ENCODE measurements at places on chromosomes 1 and 21. TPM values are rescaled to one million over a fixed set of nuclear protein-coding genes. Genes with fewer than 3 reads are reported as not detected.
A peak's percentile ranks its signal among the peaks of the same experiment; 100 is the strongest.

DNA sequence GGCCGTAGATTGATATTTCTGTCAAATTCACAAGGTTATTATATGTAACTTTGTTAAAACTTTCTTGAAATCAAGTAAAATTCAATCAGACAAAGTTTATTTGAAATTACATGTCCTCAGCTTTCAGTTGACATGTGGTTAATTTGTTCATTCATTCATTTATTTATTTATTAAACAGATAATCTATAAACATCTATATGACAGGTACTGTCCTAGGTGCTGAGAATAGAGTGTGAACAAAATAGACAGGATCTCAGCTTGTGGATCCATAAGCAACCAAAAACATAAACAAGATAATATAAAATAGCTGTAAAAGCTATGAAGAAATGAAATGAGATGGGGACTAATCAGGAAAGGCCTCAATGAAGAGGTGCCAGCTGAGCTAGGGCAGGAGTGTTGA is 72.0 kb downstream of the LRRC8D start:
- DNase-seq: no peak

DNA sequence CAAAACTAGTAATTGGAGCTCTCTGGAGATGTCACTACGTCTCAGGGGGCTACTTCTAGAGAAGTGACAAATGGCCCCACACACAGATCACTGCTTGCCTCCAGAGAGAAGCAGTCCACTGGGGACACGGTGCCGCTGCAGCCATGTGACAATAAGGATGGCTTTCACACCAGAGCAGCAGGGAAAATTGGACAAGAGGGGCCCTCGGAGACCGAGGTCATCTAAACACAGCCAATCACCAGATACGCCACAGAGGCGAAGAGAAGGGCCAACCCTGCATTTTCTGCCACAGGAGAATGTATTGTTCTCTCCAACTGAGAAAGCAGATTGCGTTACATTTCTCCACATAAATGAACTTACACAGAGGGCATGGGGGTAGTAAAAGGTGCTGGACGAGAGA is 51.2 kb upstream of the TIAM1 start:
- DNase-seq: no peak

GRCh38 chr1:209845408-209845725 is 17.6 kb downstream of the UTP25 start:
- DNase-seq: no peak

Gene BCL2L15
- 3.2 TPM for total RNA-seq

Gene COL6A2
- total RNA-seq: 466 TPM

GRCh38 chr1:208238710-208239472 is 5.3 kb downstream of the PLXNA2 start:
- DNase-seq: peak; percentile 81

- DNase-seq: no peak
Measured at GRCh38 chr1:89823679-89824292, 3.0 kb downstream of the LRRC8D start.

Gene OR2L3
- total RNA-seq: not detected

GRCh38 chr1:29679316-29679715 is 443.0 kb downstream of the PTPRU start:
- no peak for DNase-seq

Measured in lung (tissue), 17 donors.